ENCODE measurements at places on chromosomes 5 and 9.

GRCh38 chr5:6603643-6604042, 29.2 kb downstream of the NSUN2 start:
- no peak for DNase-seq

DNA sequence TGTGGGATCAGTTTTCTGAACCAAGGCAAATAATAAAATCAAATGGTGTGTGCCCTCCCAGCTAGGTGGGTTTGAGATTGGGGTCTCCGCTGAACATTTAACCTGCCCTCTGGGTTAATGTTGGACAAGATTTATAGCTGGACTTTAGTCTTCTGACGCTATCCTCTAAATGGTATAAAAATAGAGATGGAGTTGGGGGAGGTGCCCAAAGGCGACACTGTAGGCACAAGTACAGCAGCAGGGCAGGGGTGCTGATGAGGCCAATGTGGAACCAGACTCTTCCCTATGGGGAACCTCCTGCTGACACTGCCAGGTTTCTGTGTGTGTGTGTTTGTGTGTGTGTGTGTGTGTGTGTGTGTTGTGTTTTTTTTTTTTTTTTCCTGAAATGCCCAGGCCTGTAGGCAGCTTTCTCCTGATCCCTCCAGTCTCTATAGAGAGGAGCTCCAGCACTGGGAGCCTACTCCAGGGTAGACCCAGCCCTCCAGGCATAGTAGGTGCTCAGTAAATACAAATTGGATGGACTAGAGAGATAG, 37.9 kb downstream of the PCDH1 start:
- no peak for DNase-seq

DNA sequence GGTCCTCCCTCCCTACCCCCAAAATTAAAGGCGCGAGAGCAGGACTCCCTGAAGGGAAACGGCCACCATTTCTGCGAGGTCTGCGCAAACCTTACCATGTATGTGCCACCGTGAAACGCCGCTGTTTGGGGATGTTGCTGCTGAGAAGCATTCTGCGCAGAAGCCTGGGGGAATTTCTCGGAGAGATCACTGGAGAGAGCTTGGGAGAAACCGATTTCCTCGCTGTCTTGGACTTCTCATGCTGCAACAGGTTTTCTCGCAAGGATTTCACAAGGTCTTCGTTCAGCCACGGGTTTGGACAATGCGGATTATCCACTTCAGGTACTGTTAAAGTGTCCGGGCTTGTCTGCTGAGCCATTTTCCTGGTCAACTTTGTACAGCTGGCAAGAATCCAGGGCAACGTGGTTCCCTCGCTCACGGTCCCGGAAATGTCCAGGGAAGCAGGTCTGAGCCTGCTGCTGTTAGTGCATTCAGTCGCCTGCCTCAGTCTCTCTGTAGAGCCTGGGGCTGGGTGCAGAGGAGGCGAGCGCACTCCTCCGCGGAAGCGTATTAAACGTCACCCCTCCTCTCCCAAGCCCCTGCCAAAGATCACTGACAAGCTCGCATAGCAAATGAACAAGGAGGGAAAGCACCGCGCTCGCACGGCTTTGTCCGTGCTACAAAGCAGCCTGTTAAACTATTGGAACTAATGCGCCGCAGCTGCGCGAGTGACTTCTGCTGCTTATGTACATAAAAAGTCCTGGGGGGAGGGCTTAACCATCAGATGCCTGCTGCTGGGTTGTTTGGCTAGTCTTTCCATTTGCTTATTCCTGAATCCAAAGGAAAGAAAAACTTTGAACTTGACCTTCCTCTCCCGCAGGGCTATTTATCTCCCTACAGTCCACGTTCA, 125.1 kb downstream of the PDE4D start:
- no peak for DNase-seq

- DNase-seq, result no peak
Measured at GRCh38 chr9:85944672-85945071, 3.7 kb downstream of the NAA35 start.

DNA sequence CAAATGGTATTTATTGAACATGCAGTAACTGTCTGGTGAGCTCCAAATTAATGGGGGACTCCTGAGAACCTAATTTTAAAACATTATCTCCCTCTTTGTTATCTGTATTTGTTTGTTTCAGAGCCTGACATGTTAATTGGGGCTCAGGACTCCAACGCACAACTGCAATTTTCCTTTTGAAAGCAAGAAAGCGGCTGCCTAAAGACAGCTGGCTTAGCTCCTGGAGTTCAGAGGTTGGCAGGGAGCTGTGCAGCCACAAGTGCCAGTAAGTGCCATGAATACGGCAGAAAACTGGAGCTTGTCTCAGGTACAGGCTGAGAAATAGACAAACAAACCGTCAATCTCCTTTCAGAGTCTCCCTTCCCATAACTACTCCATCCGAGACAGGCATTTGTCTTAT, 80.9 kb downstream of the PPP2R2B start:
- DNase-seq, result no peak

GRCh38 chr5:62489471-62489870, 76.9 kb downstream of the IPO11 start:
- no peak for DNase-seq

DNA sequence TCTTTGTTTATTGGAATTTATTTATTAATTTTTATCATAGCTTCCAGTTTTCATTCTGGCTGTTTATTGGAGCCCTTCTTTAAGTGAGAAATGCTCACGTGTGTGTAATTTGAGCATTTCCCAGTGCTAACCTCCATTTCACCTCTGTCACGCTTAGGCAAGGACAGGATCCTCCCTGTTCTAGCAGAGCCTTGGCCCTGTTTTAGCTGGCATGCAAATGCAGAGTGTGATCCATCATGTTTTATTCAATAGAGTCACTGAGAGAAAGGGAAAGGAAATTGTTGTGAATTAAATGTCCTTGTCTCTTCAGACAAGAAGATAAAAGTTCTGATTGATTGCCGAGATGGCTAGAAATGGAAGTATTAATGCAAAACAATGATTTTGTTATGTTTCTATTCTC, 137.3 kb upstream of the ACO1 start:
- no peak for DNase-seq

DNA sequence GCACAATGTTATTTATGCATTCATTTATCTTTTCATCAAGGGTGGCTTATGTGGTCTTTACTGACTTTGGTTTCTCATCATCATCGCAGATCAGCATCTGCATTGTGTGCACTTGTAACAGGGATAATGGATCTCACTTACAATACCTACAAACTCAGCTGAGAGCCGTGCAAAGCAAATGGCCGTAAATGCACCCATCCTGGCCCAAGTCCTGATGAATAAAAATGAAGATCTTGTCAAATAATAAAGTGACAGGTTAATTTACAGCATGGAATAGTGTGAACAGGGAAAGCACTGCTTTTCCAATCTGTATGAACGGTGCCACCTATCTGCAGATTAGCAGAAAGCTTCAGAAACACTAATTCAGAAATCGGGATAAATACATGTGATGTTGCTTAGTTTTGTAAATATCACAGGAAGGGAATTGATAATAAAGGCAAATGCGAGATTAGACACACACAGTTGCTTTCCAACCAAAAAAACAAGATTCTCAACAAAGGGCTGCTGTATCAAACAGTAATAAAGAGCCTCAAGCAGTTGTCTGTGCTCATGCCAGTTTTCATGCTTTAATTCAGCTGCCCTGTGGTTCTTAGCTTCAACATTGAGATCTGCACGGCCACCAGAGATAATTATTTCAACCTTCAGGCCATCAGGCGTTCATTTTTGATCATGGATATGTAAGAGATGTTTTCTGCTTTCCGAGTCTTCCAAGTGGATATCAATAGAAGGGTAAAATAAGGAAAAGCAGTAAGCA, 153.4 kb upstream of the POU5F2 start:
- no peak for DNase-seq

- no peak for DNase-seq
Measured at GRCh38 chr9:8863069-8863468, 1063.5 kb upstream of the DMAC1 start.

GRCh38 chr9:137245450-137246421, 4.6 kb downstream of the TUBB4B start:
- no peak for DNase-seq

DNA sequence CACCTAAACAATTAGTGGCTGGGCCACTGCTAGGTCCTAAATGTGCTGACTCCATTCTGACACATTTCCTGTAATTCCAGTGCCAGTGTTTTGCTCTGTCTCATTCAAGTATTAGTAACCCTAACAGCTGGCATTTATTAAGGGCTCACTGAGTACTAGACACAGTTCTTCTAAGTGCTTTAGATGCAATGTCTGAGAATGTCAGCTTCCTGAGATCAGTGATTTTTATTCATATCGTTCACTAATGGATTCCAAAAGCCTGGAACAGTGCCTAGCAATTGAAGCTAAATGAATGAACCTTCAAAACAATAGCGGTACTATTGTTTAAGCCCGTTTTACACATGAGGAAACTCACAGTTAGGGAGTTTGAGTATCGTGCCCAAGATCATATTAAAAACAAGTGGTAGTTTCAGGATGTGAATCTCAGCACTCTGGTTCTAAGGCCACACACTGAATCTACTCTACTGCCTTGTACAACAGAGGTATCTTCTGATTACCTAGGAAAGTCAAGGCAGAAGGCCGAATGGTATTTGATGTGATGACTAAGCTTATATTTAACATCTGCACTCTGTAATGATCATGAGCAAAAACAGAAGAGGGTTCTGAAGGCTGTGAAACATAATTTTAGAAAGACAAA, 304.0 kb downstream of the PJA2 start:
- DNase-seq, result no peak

GRCh38 chr9:36194326-36195000, 3.7 kb downstream of the CLTA start:
- no peak for DNase-seq

DNA sequence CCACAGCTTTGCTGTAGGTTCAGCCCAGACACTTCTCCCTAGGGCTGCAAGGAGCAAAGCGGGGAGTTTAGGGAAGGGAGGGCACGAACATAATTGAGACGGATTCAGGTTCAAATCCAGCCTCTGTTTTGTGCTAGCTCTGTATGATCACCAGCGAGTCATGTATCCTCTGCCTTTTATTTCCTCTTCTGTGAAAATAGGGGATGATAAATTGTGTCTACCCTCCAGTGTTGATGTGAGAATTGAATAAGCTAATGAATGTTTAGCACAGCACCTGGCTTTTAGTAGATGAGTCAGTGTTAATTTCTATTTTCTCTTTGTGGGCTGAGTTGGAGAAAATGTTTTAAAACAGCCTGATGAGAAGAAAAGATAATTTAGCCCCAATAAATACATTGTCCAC, 6.2 kb downstream of the MLANA start:
- DNase-seq, result no peak

DNA sequence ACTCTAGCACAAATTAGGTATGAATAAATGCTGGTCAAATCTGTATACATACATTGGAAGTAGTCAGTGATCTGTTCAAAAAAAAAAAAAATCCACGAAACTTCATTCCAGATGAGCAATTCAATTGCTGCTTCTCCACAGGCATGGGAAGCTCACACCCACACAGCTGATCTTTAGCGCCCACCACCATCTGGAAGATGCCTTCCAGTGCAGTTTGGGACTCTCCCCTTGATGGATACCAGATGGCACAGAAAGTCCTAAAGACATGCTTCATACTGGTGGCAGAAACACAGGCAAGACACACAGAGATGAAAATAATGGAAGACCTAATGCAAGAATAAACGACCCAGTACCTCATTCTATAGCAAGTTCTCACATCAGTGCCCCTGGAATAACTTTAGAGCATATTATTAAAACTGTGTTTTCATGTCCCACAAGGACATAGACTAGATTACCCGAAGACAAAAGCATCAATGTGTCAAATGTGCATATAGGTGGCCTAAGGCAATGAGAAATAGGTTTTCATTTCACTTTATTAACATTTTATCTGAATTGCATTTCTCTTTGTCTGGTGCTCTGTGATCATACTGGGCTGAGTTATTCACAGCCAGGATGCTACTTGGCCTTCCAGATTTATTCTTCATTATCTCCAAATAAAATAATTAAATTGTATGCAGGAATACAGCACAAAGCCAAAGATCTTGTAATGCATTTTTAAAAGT, 135.4 kb upstream of the TAS2R1 start:
- no peak for DNase-seq

GRCh38 chr5:6178846-6179532, 199.4 kb downstream of the MED10 start:
- DNase-seq, result no peak

DNA sequence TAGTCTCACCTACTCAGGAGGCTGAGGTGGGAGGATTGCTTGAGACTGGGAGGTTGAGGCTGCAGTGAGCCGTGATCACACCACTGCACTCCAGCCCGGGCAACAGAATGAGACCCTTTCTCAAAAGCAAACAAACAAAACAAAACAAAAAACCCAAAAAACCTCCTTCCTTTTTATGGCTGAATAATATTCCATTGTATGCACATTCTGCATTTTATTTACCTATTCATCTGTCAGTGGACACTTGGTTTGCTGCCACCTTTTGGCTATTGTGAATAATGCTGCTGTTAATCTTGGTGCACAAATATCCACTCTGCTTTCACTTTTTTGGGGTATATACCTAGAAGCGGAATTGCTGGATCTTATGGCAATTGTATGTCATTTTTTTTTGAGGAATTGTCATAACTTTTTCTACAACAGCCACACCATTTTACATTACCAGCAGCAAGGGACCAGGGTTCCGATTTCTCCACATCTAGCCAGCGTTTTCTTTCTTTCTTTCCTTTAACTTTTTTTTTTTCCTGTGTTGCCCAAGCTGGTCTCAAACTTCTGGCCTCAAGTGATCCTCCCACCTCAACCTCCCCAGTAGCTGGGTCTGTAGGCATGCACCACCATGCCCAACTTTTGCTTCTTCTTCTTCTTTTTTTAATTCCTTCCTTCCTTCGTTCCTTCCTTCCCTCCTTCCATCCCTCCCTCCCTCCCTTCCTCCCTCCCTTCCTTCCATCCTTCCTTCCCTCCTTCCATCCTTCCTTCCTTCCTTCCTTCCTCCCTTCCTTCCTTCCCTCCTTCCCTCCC, 30.6 kb downstream of the NKX2-5 start:
- DNase-seq, result no peak

GRCh38 chr9:90310521-90310876, 332.1 kb downstream of the DIRAS2 start:
- DNase-seq, result no peak

DNA sequence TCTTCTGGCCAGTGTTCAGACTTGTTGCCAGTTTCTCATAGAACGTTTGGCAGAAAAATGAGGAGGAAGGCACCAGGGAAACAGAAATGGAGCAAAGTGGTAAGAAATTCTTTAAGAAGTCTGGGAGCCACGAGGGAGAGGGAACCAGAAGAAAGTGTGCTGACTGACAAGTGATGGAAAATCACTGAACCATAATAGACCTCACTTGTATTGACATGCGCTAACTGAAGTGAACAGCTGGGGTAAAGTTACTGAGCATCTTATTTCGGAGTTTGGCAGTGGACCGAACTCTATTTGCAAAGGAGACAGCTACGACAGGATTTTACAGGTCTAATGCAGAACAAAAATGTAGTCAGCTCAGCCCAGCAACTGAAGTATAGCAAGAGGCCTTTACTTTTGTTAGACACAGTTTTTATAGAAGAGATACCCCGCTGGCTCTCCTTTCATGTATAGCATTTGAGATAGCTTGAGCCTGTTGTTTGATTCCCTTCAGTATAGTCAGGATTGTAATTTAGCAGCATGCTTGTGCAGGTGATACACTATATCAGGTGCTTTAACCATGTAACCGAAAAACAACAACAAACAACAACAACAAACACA, 53.6 kb downstream of the HMHB1 start:
- DNase-seq, result no peak
